Renal cortical epithelial cell (primary cell): ENCODE measurements at places on chromosomes 4 and X.

DNA sequence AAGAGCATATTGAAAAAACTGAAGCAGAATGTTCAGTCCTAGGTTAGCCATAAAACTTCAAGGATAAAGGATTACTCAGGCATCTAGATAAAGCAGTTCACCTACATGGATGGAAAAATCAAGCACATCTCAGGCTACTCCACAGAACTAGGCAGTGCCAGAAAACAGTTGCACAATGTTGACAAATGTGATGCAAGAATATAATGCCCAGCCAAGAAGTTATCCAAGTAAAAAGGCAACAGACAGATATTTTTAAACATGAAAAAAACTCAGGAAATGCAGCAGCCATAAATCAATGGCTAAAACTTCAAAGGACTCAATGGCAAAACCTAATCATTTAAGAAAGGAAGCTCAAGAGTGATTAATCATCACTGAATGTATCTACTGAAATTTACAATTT, 456.0 kb upstream of the FAM241A start:
- peak; percentile 82 for DNase-seq

DNA sequence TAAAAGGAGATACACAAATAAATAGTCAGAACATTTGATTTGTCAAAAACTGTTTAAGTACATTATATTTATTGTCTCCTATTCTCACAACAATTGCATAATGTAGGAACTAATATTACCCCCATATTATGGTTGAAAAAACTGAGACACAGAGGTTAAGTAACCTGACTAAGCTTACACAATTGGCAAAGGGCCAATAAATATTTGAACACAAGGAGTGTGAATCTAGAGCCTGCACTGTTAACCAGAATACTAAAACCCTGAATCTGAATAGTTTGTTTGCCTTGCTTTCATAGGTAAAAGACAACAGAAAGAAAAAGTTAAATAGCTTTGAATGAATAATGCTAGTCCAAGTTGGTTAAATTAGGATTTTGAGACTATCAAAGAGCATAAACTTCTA, 55.2 kb downstream of the IL13RA2 start:
- peak; percentile 0 for DNase-seq

- no peak for DNase-seq
Observed at GRCh38 chrX:152905081-152905420, 7.2 kb downstream of the ZNF185 start.

GRCh38 chrX:10070714-10071436, 85.9 kb upstream of the CLCN4 start:
- DNase-seq: no peak

- DNase-seq: no peak
Observed at GRCh38 chr4:167084321-167084720, 150.0 kb downstream of the SPOCK3 start.

DNA sequence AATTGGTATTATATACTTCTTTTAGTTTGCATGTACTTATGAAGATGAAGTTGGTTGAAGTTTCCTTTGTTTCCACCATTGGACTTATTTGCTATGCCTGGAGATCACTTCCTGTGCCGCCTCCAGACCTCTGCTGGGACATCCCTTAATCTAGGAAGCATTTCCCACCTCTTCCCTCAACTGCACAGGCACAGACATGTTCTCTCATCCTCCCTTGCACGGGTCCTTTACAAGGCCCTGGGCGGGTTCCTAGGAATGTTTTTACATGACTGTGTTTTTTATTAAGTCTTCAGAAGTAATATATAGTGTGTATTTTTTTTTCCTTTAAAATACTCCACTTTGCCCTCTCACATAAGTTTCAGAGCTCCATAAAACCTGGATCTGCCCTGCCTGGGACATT, 51.0 kb downstream of the TMEM131L start:
- no peak for DNase-seq

- DNase-seq: no peak
Observed at GRCh38 chr4:7392438-7393421, 42.0 kb downstream of the PSAPL1 start.

DNA sequence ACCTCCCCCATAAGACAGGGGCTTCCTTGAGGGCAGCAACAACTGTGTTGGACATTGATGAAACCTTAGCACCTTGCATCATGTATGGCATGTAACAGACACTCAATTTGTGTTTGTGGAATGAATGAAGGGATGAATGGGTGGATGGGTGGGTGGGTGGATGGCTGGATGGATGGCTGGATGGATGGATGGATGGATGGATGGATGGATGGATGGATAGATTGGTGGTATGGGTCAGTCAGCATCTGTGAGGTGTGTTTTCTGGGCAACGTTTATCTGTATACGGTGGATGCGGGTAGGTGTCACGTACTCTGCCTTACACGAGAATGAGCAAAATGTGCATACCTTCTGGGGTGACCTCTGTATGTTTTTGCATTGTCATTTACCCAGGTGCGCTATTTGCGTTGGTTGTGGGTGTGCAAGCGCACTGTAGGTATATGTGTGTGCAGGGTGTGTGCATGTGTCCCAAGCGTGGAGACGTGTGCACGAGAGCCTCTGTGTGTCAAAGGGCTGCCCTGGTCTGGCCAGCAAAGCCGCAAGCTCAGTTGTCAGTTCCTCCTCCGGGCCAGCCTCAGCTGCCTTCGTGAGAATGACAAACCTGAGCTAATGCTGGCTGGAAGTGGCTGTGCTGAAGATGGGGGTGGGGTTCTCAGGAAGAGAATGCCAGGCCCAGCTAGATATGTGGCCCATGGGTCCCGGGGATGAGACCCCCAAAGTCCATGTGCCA, 26.5 kb downstream of the ELF4 start:
- DNase-seq: no peak

GRCh38 chrX:137195991-137196390, 162.2 kb upstream of the GPR101 start:
- peak; percentile 0 for DNase-seq

DNA sequence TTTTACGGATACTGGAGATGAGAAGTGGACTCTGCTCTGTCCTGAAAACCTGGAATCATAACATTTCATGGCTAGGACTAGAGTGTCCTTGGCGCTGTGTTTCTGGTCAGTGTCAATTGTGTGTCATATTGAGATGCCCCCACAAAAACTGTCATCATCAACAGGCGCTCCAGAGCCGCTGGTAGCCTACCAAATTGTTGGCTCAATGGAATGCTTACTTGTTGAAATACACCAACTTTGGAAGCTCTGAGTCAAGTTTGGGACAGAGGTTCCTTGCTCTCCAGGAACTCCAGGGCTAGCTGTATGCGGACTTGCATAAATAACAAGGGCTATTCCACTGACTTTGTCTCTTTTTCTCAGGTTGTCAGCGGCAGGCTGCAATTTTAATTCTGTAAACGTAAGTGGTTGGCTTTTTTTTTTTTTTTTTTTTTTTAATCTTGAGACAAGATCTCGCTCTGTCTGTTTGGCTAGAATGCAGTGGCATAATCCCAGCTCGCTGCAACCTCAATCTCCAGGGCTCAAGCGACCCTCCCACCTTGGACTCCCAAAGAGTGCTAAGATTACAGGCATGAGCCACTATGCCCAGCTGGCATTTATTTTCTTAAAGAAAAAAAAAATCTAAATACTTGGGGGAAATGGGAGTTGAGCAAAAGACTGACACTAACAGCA, 871 bp upstream of the HPGD start:
- no peak for DNase-seq

GRCh38 chr4:5500165-5500564, 208.2 kb downstream of the EVC2 start:
- peak; percentile 22 for DNase-seq

DNA sequence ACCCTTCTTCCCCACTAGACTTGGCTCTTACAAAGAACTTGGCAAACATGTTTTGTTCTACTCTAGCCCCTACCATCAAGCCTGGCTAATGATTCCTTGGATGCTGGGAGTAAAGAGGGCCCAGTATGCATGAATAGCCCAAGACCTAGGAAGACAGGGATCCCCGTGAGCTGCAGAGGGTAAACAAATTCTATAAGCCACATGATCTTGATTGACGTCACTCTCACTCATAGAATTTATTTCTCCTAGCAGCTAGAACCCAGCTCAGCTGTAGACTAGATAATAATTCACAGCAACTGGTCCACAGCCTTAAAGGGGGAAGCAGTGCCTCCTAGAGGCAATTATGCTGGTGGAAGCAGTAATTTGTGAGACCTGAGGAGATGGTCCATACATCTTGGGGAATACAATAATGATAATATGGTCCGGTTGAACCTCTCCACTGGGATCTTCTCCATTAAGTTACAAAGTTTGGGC, 16.1 kb upstream of the USO1 start:
- DNase-seq: peak; percentile 73

- peak; percentile 72 for DNase-seq
Observed at GRCh38 chr4:2432991-2433530, 14.3 kb downstream of the CFAP99 start.

- DNase-seq: peak; percentile 7
Observed at GRCh38 chr4:54440394-54441136, 211.5 kb downstream of the PDGFRA start.

GRCh38 chr4:7240306-7240705, 48.0 kb downstream of the SORCS2 start:
- DNase-seq: no peak

DNA sequence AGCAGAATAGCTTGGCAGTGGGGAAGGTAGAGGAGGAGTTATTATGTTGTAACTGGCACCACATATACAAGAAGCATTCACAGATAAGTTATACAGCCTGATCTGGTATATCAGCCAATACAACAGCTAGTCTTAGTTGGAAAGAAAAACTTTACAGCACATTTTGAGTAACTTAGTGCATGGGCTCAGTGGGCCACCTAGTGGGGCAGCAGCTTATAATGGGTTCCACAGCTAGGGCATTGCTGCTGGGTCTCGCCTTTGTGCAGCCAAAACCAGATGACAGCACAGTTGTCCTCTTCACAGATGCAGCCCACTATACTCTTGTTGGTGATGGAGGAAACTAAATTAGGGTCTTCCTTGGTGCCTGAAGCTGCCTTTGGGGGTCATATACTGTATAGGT, 448.1 kb upstream of the RASGEF1B start:
- DNase-seq: no peak

- DNase-seq: no peak
Observed at GRCh38 chr4:95982516-95982915, 142.6 kb downstream of the PDHA2 start.

GRCh38 chrX:113833096-113834055, 750.5 kb upstream of the HTR2C start:
- no peak for DNase-seq

- no peak for DNase-seq
Observed at GRCh38 chrX:148649145-148649795, 148.9 kb downstream of the AFF2 start.

DNA sequence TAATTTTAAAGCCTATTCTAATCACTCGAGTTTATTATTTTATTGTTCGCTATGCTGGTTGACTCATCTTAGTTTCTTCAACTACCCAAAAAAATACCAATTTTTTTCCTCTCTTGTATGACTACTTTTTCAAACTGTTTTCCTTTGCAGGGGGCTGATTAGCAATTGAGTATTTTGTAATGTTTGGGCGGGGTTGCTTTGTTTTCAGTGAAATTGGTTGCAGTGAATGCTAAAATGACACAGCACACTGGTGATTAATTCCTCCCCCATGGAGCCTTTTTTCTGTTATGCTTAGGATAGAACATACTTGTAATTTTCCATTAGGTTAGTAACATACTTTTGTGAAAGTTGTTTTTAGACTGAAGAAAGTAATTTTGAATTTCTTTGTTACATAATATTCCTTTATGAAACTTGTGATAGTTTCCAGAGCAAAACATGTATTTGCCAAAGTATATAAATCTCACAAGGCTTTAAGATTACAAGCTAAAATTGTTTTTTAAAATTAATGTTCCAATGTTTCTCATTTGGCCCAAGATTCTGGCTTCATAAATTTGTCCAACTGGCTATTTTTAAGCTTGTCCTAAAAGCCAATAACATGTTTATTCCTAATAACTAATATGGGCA, 120.4 kb downstream of the CHIC1 start:
- peak; percentile 37 for DNase-seq

GRCh38 chr4:172546782-172547181, 621.8 kb upstream of the GALNT7 start:
- peak; percentile 38 for DNase-seq

DNA sequence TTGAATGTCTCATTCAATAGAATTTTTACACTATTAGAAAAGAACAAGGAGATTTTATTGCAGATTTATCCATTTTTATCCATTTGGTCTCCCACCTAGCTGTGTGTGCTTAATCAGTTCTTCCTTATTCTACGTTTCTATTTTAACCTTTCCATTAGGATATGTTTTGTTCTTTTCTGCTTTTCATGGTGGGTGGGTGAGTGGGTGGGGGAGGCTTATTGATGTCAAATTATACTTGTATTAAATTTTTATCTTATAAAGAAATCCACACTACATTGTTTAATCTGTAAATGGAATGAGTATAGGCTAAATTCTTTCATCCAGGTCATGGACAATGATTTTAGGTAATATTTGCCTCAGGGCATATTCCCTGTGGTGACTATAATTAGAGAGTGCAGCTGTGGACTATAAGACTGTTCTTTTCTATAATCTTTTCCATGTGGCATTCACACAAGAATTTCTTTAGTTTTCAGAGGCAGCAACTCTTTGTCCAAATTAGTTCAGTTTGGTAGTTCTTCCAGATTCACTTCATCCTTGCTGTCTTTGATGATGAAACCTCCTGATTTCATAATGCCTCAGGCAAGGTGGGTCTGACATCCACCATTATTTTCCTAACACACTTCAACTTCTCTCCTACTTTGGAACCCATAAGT, 2451.8 kb downstream of the PCDH7 start:
- no peak for DNase-seq

DNA sequence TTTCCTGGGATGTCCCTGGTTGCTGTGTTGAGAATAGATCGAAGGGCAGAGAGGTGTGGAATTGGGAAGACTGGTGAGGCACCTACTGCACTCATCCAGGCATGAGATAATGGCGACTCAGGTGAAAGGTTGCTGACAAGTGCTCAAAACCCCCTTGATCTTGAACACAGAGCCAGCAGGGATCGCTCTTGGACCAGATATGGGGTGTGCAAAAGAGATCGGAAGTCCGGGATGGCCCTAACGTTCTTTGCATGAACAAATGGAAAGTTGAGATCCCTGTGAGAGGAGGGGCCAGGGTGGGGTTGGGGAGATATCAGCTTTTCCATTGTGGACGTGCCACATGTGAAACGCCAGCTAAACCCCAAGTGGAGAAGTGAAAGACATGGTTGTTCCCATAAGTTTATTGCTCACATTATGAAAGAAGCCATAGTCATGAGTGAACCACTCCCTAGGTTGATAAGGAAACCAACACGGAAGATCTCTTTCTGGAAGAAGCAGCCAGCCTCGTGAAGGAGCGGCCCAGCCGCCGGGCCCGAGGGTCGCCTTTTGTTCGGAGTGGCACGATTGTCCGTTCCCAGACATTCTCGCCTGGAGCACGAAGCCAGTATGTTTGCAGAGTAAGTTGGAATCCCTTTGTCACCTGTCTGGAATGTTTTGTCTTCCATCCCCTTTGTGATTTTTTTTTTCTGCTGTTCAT, 22.6 kb upstream of the CLCN4 start:
- no peak for DNase-seq
